ENCODE measurements at places on chromosomes 3 and 15.
A peak's percentile ranks its signal among the peaks of the same experiment; 100 is the strongest.

DNA sequence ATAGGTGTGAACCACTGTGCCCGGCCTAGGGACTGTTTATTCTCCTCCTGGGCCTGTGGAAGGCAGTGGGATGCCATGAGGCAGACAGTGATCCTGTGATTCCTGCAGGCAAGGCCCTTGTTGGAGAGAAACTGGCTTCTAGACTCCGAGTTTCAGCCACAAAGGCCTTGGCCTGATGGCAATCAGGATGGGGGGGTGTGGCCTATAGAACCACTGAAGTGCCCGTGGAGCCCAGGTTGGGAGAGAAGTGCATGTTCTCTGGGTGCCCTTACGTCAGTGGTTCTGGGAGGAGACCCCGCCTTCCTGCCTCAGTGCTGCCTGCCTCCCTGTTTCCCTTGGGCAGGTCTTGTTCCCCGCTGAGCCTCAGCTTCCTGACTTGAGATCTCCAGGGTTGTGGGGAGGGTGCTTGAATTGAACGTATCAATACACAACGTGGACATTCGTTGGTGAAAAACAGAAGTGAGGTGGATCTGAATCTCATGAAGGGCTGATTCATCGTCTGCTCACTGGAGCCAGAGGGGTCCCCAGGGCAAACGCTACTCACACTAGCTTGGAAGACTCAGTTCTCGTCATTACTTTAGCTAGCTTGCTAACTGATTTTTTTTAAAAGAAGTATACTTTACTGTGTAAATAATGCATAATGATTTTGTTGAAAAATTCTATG lies 31.8 kb downstream of the IRAK2 start:
- no peak for DNase-seq

- DNase-seq = no peak
These were observed 76.0 kb downstream of the ETFA start for GRCh38 chr15:76235186-76235826.

DNA sequence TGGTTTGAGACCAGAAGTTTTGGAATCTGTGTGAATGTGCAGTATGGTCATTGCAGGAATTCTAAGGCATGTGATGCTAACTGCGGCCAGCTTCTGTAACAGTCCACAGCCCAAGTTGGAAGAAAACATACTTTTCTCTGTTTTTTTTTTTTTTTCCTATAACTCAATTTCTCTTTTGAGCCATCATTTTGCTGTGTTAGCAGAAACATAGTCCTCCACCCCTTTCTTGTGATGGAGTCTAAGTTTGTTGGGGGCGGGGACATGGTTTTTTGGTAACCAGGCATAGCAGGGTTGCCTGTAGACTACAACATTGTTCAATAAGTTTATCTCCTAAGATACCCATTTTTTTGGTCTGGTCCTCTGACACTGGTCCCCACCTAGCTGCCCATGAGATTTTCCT lies 223.2 kb upstream of the ONECUT1 start:
- no peak for DNase-seq

DNA sequence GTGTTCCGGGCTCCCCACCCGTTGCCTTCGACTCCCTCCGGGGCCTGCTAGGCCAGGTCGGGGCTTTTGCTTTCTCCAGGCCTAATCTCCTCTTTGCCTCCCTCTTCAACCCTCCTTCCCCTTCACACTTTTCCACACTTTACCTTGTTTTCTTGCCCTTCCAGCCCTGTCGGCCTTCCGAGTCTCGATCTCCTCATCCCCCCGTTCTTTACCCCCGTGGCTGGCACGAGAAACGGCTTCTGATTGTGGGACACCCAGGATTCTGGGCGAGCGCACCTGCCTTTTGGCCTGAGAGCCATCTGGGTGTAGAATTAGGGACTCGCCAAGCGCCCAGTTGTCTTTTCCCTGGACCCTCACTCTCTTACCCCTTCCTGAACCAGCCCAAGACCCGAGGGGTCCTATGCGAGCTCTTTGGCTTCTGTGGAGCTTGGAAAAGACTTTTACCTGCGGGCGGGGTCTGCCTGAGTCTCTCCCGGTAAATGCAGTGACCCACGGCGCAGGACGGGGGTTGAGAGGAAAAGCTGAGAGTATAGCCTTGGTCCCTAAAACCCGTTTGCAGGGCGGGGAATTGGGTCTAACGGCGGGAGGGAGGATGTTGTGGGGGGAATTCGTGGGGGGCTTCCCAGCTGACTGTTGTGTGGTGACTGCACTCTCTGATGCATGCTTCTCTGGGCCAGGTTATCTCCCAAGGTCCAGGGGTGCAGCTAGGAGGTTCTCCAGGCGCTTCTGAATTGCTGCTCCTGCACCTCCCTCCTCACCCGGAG lies 5.5 kb upstream of the ONECUT1 start:
- no peak for DNase-seq

DNA sequence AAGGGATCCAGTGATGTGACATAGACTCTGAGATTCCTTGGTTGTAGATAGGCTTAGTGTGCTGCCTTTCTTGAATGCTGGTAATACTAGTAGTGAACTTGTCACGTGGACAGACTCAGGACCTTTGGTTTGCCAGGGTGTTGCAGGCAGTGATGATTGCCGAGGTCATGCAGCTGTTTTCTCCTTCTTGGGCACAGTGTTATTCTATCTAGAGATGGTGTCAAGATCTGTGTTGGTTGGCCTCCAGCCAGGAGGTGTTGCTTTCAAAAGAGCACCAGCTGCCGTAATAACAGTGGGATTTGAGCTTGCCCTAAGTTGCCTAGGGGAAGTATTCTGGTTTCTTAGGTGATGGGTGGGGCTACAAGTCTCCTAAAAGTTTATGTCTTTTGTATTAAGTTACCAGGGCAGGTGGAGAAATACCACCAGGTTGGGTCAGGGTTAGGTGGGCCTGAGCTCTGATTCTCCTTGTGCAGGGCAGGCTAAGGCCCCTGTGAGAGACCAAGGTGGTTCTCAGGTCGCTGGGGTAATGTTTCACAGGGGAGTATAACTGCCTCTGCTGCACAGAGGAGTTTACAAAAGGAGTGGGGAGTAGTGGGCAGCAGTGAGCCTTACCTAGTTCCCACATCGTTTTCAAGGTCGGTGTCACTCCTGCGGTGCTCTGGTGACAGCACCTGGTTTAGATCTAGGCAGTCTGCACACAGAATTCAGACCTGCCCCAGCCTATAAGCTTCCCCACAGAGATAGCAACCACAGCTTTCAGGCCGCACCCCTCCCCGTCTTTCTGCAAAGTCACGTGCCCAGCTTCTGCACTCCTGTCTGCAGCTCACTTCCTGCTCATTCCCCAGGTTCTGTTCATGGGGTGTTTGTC lies 350.3 kb downstream of the DOCK3 start:
- peak; percentile 40 for DNase-seq

DNA sequence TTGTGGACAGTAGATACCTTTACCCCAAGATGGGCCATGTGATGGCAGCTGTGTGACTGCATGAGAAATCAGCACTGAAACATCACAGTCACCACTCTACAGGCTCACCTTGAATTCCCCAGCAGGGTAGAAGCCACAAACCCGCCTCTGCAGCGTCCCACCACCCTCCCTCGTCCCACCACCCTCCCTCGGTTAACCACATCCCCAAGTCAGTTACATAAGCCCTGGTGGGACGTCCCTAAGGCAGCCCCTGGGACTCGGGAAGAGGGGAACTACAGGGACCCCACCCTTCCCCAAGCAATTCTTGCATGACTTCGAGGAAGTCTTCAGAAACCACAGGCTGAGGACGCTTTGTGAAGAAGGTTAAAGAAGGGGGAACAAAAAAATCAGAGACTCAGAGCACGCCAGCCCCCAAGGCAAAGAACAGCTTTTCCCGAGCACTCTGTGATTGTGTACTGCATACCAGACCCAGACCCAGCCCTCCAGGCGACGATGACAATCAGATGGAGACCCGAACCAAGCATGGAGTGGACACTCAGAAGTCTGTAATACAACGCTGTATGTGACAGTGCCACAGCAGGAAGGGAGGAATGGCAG lies 60.5 kb downstream of the SH3BP5 start:
- peak; percentile 56 for DNase-seq

DNA sequence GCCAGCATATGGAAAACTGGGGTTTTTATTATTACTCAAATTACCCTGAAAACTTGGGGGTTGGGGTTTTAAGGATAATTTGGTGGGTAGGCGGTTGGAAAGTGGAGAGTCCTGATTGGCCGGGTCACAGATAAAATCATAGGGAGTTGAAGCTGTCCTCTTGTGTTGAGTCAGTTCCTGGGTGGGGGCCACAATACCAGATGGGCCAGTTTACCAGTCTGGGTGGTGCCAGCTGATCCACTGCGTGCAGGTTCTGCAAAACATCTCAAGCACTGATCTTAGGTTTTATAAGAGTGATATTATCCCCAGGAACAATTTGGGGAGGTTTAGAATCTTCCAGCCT lies 4.9 kb upstream of the ZNF662 start:
- no peak for DNase-seq

GRCh38 chr15:100711516-100712021 lies 109.2 kb downstream of the ASB7 start:
- no peak for DNase-seq

DNA sequence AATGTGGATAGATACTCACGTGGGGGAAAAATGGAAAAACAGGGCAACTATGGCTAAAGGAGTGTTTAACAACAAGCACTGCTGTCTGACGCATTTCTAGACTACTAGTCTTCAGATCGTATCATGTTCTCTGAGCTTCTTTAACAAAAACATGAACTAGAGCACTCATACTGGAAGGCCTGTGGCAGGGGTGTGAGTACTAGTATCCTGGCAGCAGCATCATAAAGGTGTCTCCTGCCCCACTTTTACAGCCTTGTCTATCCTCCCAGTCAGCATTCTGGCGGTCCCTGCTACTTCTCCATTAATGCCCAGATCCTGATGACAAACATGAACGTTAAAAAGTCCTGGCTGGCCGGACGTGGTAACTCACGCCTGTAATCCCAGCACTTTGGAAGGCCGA lies 4.0 kb downstream of the FMN1 start:
- DNase-seq = no peak

DNA sequence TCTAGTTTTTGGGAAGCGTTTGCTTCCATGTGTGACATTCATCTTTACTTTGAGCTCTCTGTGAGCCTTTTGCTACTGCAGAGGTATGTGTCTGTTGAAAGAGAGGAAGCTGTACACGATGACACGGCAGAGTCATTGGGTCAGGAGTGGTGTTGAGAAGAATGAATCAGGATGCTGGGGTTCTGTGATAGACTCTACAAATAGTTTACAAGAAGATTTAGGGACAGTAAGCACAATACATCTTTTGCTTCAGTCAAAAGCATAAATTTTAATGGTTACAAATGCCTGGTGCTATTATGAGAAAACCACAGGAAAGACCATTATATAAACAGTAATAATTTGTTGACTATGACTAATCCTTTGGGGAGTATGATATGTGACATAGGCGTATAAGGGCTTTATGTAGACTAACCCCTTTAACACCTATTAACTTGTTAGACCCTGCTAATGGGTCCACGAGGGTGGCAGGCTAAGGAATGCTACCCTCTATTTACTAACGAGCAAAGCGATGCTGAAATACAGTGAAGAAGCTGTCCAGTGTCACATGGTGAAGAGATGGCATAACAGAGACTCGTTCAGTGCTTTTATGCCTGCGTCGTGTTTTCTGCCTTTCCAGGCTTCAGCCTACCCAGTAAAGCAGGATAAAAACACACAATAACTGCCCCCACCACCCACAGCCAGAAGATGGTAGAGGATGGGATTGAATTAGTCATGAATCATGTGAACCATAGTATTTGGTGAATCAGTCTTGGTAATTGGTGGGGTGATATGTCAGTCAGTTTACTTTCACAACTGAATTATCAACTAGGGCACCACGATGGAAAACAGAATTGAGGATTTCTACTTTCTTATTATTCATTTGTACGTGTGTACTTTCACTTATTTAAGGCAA lies 118.8 kb downstream of the LPP start:
- no peak for DNase-seq

GRCh38 chr3:195319060-195319459 lies 48.1 kb upstream of the XXYLT1 start:
- no peak for DNase-seq

DNA sequence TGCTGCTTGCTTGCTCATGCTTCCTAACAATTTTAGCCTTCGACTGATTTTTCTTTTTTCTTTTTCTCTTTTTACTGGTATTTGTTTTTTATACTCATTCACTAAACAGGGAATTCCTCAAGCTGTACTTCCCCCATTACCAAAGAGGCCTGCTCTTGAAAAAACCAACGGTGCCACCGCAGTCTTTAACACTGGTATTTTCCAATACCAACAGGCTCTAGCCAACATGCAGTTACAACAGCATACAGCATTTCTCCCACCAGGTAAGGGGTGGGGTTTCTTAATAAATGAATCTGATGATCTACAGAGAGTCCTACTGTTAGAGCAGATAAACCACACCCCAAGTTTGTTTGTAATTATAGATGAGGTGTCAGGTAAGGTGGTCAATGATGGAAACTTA lies 178.8 kb downstream of the MBNL1 start:
- DNase-seq = no peak

- no peak for DNase-seq
These were observed 175.9 kb downstream of the FEZF2 start for GRCh38 chr3:62197350-62198012.

- no peak for DNase-seq
These were observed 88.7 kb upstream of the UBE2E2 start for GRCh38 chr3:23114432-23114831.

DNA sequence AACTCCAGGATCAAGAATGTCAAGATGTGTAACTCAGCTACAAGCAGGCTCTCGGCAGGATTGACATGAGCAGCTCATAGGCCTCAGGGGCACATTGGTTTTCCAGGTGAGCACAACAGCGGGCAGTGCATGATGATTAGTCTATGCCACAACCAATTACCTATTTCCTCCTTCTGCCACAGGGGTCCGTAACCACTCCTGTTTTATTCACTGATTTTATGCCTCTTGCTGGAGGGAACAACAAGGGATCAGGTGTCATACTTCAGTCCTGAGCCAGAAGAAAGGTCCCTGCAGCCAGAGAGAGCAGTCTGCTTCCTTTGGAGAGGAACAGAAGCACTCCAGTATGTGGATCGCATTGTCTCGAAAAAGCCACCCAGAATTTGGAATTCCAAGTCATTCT lies 35.1 kb upstream of the PTPRG start:
- DNase-seq = no peak

DNA sequence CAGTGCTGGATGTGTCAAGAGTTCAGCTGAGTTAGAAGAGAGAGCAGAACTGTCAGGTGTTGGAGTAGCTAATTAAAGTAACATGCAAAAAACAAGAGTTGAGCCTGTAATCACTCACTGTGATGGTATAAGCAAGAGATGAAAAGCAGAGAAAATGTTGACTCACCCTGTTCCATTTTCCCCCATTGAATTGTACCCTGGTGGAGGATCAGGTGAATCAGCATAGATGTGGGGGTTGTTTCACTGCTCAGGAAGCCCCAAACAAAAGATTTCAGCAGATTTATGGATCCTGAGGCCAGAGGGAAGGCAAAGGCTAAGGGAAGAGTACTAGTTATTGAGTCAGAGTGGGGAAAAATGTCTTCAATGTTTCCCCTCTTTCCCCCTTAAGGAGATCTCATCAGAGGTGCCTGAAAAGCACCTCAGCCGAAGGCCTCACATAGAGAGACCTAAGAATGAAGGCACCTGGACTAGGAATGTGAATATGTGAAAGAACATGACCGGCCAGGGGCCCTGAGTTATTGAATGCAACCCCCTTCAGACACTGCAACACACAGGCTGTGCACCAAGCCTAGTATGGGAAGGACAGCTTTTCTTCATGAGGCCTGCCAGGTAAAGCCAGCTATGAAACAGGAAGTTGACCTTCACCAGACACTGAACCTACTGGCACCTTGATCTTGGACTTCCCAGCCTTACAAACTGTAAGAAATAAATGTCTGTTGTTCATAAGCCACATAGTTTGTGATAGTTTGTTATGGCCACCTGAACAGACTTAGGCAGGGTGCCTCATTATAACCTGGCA lies 90.1 kb downstream of the TMCO5A start:
- no peak for DNase-seq

- DNase-seq = no peak
These were observed 17.3 kb upstream of the TRPC1 start for GRCh38 chr3:142706321-142707127.

Measured in activated T-cell treated with anti-CD3 and anti-CD28 coated beads for 48 hours (primary cell).